ENCODE measurements at places on chromosomes 7 and 10. TPM values are rescaled to one million over a fixed set of nuclear protein-coding genes. Genes with fewer than 3 reads are reported as not detected.

DNA sequence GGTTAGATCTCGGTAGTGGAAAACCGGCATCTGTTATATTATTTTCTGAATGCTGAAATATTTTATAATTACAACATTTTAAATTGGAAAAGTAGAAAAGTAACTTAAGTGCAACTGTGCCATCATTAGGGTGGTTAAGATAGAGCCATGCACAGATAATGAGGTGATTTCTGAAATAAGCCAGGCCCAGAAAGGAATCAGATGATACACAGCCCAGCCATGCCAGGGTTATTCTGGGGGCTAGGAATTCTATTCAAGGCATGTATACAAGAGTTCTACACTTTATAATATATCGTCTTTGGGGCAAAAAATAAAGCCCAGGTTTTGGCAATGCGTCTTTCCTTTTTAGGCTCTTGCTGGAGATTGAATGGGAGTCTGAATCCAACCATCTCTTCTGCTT lies 128.7 kb downstream of the ITGB8 start:
- no peaks in the 10 kb centered on the region for H3K4me1 ChIP-seq
- H3K27ac ChIP-seq = no peak overlapping the region
- H3K36me3 ChIP-seq = no peaks in the 10 kb centered on the region
- DNase-seq = no peak

GRCh38 chr7:55575098-55575497 lies 2.8 kb upstream of the VOPP1 start:
- H3K27me3 ChIP-seq = peaks cover 18% of the 10 kb centered on the region
- DNase-seq = no peak
- H3K36me3 ChIP-seq = no peaks in the 10 kb centered on the region
- peaks cover 29% of the 10 kb centered on the region for H3K4me1 ChIP-seq

DNA sequence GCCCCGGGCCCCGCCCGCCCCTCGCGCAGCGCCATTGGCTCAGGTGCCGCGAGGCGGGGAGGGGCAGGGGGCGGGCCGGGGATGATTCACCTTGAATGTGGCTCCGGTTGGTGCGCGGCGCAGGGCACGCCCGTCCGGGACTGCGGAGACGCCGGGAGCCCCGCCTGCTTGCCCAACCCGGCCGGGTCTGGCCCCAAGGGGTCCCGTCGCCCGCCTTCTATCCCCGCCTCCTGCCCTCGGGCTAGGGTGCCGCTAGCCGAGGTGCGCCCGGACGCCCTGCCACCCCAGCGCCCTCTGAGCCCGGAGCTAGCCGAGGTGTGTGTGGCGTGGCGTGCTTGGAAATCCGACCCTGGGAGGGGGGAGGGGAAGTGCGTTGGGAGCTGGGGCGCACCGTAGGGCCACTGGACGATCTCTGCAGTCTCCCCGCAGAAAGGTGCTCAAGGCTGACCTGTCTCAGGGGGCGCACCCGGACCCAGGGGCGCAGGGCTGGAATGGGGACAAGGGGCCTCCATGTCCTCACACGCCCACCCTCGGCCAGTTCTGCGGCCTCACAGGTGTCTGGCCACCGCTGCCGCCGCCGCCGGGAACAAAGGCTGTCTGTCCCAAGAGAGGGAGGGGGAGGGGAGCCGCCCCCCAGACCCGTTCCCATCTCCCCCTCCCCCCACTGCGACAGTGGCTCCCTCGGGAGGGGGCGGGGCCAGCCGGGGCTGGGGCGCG lies 168.9 kb downstream of the NRF1 start:
- H3K36me3 ChIP-seq = no peaks in the 10 kb centered on the region
- no peak for DNase-seq
- peak overlapping the region; percentile 38 for H3K4me3 ChIP-seq
- H3K27me3 ChIP-seq = peaks cover 61% of the 10 kb centered on the region

- H3K27me3 ChIP-seq = peaks cover 64% of the 10 kb centered on the region
- no peak for DNase-seq
- peaks cover 9% of the 10 kb centered on the region for H3K4me1 ChIP-seq
Observed at GRCh38 chr7:127625331-127625730, 7.4 kb upstream of the PAX4 start.

DNA sequence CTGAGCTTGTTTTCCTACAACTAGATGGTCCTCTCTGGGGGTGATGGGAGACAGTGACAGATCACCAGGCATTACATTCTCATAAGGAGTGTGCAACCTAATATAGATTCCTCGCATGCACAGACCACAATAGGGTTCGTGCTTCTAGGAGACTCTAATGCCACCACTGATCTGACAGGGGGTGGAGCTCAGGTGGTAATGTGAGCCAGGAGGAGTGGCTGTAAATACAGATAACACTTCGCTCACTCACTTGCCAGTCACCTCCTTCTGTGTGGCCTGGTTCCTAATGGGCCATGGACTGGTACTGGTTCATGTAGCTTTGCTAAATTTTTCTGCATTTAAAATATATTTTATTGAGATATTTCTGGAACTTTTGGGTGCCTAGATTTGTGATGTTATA lies 202.3 kb upstream of the ZNF32 start:
- peaks cover 25% of the 10 kb centered on the region for H3K4me1 ChIP-seq
- no peak overlapping the region for H3K27ac ChIP-seq
- no peak overlapping the region for H3K4me3 ChIP-seq
- DNase-seq = no peak

GRCh38 chr7:157430721-157431120 lies 93.9 kb downstream of the DNAJB6 start:
- H3K36me3 ChIP-seq = no peaks in the 10 kb centered on the region
- no peak overlapping the region for H3K4me3 ChIP-seq
- peaks cover 8% of the 10 kb centered on the region for H3K4me1 ChIP-seq
- H3K27me3 ChIP-seq = no peaks in the 10 kb centered on the region
- no peak overlapping the region for H3K27ac ChIP-seq

GRCh38 chr7:157140511-157140905 lies 1.8 kb downstream of the UBE3C start:
- peak; percentile 66 for DNase-seq
- H3K4me1 ChIP-seq = peaks cover 31% of the 10 kb centered on the region
- peak overlapping the region; percentile 72 for H3K27ac ChIP-seq

GRCh38 chr7:156111-157007 lies 36.0 kb upstream of the FAM20C start:
- no peaks in the 10 kb centered on the region for H3K27me3 ChIP-seq
- no peak overlapping the region for H3K4me3 ChIP-seq
- no peak for DNase-seq
- no peaks in the 10 kb centered on the region for H3K36me3 ChIP-seq

- DNase-seq = no peak
- no peak overlapping the region for H3K4me3 ChIP-seq
- no peaks in the 10 kb centered on the region for H3K36me3 ChIP-seq
Observed at GRCh38 chr7:93622036-93623033, 47.8 kb upstream of the CALCR start.

DNA sequence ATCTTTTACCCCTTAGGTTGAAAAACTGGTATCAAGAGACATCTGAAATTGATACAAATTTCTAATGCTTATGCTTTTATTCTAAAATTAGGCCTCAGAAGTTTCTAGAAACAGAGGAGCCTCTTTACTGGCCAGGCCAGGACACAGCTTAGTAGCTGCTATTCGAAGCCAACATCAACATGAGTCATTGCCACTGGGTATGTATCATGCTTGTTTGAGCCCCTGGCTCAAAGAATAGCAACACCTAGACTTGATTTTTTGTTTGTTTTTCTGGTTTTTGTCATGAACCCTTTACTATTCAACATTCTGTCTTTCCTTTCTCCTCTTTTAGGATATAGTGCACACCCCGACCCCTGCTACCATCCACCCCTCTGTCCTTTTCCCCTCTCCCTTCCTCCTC lies 90.9 kb upstream of the STK17A start:
- peaks cover 24% of the 10 kb centered on the region for H3K27me3 ChIP-seq
- DNase-seq = no peak
- no peak overlapping the region for H3K27ac ChIP-seq
- H3K36me3 ChIP-seq = no peaks in the 10 kb centered on the region

DNA sequence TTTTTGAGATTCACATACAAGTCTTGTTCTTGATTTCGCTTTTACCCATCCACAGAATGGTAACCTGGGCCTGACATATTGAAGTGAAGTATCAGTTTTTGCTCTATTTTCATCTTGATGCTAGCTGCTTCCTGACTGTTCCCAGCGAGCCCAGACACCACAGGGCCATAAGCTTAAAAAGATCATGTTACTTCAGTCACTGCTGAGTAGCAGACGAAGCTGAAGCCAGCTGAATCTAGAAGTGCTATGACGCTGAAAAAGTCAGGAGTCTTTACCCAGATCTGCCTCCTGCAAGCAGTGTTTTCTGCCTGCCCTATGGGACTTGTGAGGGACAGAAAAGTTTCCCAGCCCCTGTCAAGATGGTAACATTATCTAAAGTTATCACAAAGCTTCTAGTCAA lies 2.7 kb upstream of the PRXL2A start:
- H3K36me3 ChIP-seq = no peaks in the 10 kb centered on the region
- peaks cover 32% of the 10 kb centered on the region for H3K4me1 ChIP-seq
- H3K27ac ChIP-seq = peak overlapping the region; percentile 61
- H3K27me3 ChIP-seq = peaks cover 9% of the 10 kb centered on the region

DNA sequence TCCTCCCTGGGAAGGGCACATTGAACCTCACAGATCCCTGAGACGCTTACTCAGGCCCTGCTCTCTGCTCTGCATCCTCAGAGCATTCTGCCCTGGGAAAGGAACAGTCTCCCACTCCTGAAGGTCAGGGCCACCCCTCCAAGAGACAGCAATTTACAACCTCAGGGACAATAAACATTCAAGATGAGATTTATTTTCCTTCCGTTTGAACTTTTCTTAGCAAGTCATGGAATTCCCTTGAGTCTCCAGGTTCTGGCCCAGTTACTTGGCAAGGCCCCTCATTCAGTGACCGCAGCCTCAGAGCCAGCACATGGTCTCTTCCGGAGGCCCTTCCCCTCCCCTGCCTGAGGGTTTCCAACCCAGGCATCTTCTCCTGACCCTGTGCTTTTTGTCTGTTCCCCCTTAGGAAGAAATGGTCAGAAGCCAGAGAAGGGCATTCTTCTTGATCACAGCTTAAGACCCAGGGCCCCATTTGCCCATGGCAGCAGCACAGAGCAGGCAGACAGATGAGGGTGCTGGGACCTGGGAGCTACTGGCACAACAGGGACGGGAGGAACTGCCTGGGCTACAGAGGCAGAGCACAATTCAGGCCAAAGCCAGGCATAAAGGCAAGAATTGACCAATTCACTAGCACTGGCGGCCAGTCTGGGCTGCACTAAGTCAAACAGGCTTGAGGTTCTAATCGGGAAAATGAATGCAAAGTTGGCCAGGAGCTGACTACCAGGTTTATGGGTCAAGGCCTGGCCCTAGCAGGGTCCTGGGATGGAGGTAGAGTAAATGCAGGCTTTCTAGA lies 56.7 kb downstream of the VSTM4 start:
- DNase-seq = peak; percentile 65
- H3K27ac ChIP-seq = no peak overlapping the region
- H3K36me3 ChIP-seq = peaks cover 1% of the 10 kb centered on the region
- H3K4me1 ChIP-seq = no peaks in the 10 kb centered on the region
- no peaks in the 10 kb centered on the region for H3K27me3 ChIP-seq

GRCh38 chr10:11754620-11755019 lies 12.4 kb downstream of the ECHDC3 start:
- H3K4me3 ChIP-seq = no peak overlapping the region
- H3K4me1 ChIP-seq = peaks cover 13% of the 10 kb centered on the region
- DNase-seq = no peak
- H3K36me3 ChIP-seq = no peaks in the 10 kb centered on the region

DNA sequence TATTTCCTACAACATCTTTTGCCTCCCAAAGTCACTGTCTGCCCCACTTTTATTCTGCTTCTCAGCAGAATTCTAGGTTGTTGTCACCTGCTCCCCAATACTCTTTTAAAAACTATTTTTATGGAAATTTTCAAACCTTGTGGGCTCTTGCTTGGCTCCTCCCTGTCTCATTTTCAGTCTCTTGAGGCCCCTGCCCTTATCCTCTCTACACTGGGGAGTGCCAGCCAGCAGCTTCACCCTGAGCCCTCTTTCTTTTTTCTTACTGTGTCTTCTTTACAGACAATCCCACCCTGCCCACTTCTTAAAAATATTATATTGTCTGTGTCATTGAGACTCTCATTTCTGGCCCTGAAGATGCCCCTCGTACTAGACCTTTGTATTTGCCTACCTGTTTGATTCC lies 61.7 kb upstream of the TMEM248 start:
- no peaks in the 10 kb centered on the region for H3K27me3 ChIP-seq
- H3K27ac ChIP-seq = no peak overlapping the region
- no peak for DNase-seq
- H3K4me1 ChIP-seq = no peaks in the 10 kb centered on the region
- peaks cover 8% of the 10 kb centered on the region for H3K36me3 ChIP-seq
- H3K4me3 ChIP-seq = no peak overlapping the region

DNA sequence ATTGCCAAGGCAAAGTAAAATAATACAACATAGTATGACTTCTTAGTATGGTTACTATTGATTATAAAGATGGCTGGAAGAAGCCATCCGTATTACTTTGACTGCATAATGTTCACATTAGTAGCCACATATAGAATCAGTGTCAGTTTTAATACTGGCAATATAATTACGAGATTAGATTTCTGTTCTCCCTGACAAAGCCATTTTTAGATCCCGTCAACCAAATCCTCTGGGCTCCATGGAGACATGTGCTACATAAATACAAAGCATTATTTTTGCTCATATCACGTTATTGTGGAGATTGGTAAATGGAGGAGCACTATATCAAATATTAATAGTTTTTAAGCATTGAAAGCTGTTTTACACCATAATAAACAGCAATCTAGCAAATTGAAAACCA lies 124.0 kb downstream of the MAGI2 start:
- no peak overlapping the region for H3K4me3 ChIP-seq
- DNase-seq = no peak
- H3K36me3 ChIP-seq = no peaks in the 10 kb centered on the region
- H3K27me3 ChIP-seq = peaks cover 3% of the 10 kb centered on the region
- H3K4me1 ChIP-seq = no peaks in the 10 kb centered on the region

GRCh38 chr10:30002426-30003266 lies 56.7 kb downstream of the JCAD start:
- no peaks in the 10 kb centered on the region for H3K27me3 ChIP-seq
- H3K4me3 ChIP-seq = no peak overlapping the region
- no peaks in the 10 kb centered on the region for H3K36me3 ChIP-seq
- peaks cover 33% of the 10 kb centered on the region for H3K4me1 ChIP-seq
- H3K27ac ChIP-seq = no peak overlapping the region

- DNase-seq = no peak
- H3K4me3 ChIP-seq = no peak overlapping the region
- no peaks in the 10 kb centered on the region for H3K36me3 ChIP-seq
- no peaks in the 10 kb centered on the region for H3K27me3 ChIP-seq
- H3K4me1 ChIP-seq = no peaks in the 10 kb centered on the region
- H3K27ac ChIP-seq = no peak overlapping the region
Observed at GRCh38 chr10:131676800-131677421, 223.9 kb upstream of the PPP2R2D start.

GRCh38 chr7:114081606-114082425 lies 163.0 kb upstream of the PPP1R3A start:
- peak overlapping the region; percentile 76 for H3K4me3 ChIP-seq
- H3K4me1 ChIP-seq = peaks cover 34% of the 10 kb centered on the region
- H3K27ac ChIP-seq = peak overlapping the region; percentile 98
- H3K36me3 ChIP-seq = no peaks in the 10 kb centered on the region

GRCh38 chr10:104483582-104483981 lies 129.9 kb downstream of the CFAP58 start:
- no peak for DNase-seq
- H3K36me3 ChIP-seq = no peaks in the 10 kb centered on the region
- H3K27me3 ChIP-seq = no peaks in the 10 kb centered on the region
- H3K27ac ChIP-seq = no peak overlapping the region
- no peaks in the 10 kb centered on the region for H3K4me1 ChIP-seq

GRCh38 chr7:37435156-37435855 lies 13.4 kb downstream of the ELMO1 start:
- H3K27ac ChIP-seq = no peak overlapping the region
- H3K4me3 ChIP-seq = no peak overlapping the region
- DNase-seq = no peak
- H3K36me3 ChIP-seq = no peaks in the 10 kb centered on the region
- no peaks in the 10 kb centered on the region for H3K4me1 ChIP-seq

Gene COL28A1
- total RNA-seq = 1.1 TPM

Gene JAZF1
- total RNA-seq = 19.8 TPM

Gene ATG9B
- 0.11 TPM for total RNA-seq

Gene THSD7A
- 2.0 TPM for total RNA-seq

Gene GPR141
- not detected for total RNA-seq

Gene RASSF4
- total RNA-seq = 11.8 TPM

Gene VSTM4
- total RNA-seq = 0.70 TPM

Measured in osteocyte (in vitro differentiated cells).